ENCODE measurements at places on chromosomes 4 and X. TPM values are rescaled to one million over a fixed set of nuclear protein-coding genes. Genes with fewer than 3 reads are reported as not detected.

DNA sequence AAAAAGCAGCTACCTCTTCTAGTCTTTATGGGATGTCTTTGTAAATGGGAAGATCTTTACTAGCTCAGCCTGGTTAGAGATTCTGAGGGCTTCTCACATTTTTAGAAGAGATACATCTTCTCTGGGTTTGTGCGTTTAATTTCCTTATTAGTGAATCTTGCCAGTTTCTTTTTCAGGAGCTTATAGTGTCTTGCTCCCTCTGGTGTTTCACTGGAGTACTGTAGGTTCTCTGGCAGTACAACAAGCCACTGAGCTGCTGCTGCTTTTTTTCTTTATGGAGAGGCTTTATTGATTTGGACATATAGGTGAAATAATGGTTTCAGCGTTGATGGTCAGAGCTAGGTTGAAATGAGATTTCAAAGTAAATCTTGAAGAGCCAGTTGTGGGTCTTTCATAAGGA is 82.9 kb downstream of the LAS1L start:
- DNase-seq: peak; percentile 17

DNA sequence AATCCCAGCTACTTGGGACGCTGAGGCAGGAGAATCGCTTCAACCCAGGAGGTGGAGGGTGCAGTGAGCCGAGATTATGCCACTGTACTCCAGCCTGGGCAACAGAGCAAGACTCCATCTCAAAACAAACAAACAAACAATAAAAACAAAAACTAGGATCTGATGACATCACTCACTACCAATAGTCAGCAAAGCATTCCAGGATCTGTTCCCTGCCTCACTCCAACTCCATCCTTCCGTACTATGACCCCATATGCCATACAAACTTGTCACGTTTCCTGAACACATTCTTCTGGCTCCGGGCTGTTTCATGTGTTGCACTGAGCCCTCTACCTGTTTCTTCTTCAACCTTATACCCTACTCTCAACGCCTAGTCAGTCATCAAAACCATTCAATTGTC is 47.3 kb downstream of the RBM47 start:
- no peak for DNase-seq

The MAGEA11 gene
- not detected for total RNA-seq

The SASH3 gene
- 254 TPM for total RNA-seq

DNA sequence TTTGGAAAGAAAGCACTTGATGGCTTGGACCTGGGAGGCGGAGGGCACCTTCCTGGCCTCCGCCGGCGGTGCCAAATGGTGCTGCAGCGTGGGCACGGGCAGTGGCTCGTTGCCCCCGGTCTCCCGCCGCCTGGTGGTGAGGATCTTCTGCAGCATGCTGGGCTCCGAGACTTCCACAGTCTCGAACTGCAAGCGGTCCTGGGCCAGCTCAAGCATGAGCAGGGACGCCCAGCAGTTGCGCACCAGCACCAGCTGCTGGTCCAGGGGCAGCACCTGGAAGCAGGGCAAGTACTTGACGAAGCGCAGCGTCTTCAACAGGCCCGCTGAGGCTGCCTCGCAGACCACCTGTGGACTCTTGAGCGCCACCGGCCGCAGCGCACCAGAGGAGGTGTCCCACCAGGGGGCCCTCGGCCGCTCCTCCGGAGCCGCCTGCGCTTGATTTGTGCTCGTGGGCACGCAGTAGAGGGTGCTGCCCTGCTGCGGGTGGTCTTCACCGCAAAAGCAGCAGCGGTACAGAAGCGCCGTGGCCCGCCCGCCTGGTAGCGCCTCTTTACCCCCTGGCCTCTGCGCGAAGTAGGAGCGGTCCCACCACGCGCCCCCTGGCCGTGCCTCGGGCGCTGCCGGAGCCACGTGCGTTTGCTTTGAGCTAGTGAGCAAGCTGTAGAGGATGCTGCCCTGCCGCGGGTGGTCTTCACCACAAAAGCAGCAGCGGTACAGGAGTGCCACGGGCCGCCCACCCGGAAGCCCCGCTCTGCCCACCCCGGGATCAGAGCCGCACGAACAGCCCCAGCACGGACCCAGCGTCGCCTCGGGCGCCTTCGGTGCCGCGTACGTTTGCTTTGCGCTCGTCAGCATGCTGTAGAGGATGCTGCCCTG is 689 bp downstream of the NR0B1 start:
- DNase-seq: no peak

The SLITRK2 gene
- total RNA-seq: not detected

DNA sequence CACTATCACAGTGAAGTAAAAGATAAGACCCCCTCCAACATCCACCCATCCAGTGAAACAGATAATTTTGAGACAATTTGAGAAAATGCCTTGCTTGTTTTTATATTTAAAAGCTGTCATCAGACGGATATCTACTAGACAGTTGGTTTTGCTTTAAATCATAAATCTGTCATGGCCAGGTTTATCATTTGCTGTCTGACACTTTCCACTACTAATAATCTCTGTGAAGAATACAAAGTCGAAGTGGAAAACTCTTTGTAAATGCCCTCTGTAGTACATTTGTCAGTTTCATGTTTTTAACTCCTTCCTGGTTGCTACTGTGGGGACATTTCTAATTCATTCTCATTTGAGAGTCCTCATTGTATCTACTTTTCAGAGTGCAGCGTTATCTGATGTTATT is 1606.2 kb upstream of the PCDH7 start:
- no peak for DNase-seq

The APLN gene
- total RNA-seq: 0.17 TPM

DNA sequence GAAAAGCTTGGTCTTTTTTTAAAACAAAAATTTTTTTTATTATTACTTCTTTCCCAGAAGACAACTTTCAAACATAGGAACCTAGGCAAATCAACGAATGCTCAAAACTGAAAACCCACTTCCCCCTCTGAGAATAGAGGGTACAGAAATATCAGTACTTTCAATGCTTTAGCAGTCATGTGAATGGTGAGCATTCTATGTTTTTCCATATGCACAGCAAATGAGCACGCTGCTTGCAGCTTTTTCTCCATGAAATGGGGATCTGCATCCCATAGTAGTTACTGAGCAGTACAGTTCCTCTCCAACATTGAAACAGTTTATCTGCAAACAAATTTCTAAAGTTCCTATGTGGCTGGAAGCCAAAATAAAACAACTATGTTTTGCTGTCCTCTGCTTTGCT is 108.4 kb upstream of the BMP2K start:
- DNase-seq: no peak

DNA sequence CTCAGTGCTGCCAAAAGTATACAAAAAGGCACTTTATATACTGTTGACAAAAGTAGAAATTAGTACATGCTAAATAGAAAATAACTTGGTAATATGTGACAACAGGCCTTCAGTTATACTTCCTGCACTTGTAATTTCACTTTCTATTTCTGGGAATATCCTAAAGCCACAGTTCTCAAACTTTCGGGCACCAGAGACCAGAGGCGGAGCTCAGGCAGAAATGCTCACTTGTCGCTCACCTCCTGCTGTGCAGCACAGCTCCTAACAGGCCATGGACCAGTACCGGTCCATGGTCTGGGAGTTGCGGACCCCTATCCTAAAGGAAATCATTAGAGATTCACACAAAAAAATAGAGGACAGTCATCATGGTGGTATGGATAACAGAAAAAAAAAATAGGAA is 25.7 kb downstream of the ACSL4 start:
- peak; percentile 5 for DNase-seq

The ZNF185 gene
- total RNA-seq: 1.0 TPM

- DNase-seq: no peak
Observed at GRCh38 chr4:7041801-7042502, 1.2 kb upstream of the TADA2B start.

- no peak for DNase-seq
Observed at GRCh38 chrX:109952050-109952449, 50.9 kb upstream of the TMEM164 start.

Measured in activated CD4-positive, alpha-beta T cell treated with anti-CD3 and anti-CD28 coated beads, Interleukin-2, amount 10 ng/mL, durations not matched to agents 7 days and 5 days (primary cell).